ENCODE measurements at places on chromosomes 5 and 9.

DNA sequence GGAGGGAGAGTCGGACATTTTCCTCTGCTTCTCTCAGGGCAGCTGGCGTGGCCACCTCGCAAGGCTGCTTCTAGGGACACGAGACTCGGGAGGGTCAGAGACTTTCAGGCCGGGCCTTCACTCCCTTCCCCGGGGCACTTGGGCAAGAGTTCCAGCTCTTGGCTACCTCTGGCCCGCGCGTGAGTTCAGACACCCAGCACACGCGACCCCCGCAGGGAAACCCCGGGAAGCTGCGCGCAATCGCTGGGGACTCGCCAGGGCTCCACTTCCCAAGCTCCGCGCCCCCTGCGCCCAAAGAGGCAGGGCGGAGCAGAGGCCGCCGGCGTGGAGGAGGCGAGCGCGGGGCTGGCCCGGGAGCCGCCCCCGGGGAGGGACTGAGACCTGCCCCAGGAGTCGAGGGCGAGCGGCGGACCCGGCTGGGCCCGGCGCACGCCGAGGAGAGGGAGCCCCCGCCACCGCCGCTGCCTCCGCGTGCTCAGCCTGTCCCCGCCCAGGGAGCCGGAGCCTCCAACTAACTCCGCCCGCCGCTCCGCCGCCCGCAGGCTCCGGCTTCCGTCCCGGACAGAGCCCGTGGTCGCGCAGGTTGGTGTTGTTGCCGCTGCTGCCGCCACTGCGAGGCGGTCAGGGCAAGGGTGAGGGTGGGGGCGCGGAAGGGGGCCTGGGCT lies at the start of gene PAM:
TSS of gene PAM (plus strand) at position 539 of the 665 bp plus-strand sequence. CDS start 110,891 bp downstream, outside the sequence.
- peak; percentile 86 for DNase-seq

GRCh38 chr5:115126303-115126702 lies 43.4 kb downstream of the TRIM36 start:
- DNase-seq, result no peak

DNA sequence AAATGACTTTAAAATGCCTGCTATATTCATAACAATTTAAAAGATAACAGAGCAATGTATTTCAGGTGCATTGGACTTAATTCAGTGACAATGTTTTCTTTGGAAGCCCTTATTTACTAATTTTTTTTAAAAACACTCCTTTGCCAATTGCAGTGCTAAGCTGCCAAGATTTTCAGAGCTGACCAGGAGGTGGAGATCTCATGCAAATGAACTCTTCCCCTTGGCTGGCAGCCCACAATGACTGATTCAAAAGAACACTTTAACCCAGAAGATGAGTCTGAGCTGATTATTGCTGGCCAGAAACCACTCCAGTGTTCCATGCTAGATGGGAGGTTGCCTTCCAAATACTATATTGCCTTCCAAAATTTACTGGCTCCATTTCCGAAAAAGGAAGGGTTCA lies 128.3 kb upstream of the CCNH start:
- DNase-seq, result no peak

DNA sequence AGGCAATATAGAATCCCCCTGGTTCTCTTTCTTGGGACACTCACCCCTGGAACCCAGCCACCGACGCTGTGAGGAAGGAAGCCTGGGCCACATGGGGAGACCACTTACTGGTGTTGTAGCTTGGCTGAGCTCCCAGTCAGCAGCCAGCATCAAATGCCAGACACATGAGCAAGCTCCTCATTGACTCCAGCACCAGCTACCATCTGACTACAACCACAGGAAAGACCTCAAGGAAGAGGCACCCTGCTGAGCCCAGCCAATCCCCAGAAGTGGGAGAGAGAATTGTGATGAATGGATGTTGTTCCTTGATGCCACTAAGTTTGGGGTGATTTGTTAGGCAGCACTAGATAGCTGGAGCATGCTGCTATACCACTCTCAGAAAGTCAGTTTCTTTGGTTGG lies 36.0 kb downstream of the BNIP1 start:
- no peak for DNase-seq

GRCh38 chr5:132776131-132776937 lies 705 bp downstream of the SEPTIN8 start:
- DNase-seq, result peak; percentile 8

GRCh38 chr5:115079924-115080623 lies 89.6 kb downstream of the TRIM36 start:
- no peak for DNase-seq

DNA sequence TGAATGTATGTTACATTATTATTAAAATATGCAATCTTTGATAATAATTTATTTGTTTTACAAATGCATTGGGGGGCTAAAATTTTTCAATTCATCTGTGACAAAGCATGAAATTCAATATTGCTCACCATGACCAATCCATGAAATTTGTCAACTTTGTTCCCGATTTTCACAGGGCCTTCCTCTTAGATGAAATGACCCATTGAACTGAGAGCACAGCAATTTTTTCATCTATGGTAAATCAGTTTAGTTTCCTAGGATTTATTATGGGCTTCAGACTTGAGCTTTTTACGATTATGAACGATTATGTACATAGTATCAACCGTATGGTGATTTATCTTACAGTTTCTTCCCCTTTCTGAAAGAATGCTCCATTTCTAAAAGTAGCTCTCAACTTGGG lies 157.3 kb downstream of the KIAA0825 start:
- no peak for DNase-seq

GRCh38 chr9:124621371-124622328 lies 114.5 kb upstream of the NR5A1 start:
- no peak for DNase-seq
